RKO (cell line): ENCODE measurements at places on chromosomes 12 and 14.
A peak's percentile ranks its signal among the peaks of the same experiment; 100 is the strongest.

GRCh38 chr12:27330846-27331245 is 1.8 kb upstream of the BMAL2 start:
- DNase-seq = no peak

DNA sequence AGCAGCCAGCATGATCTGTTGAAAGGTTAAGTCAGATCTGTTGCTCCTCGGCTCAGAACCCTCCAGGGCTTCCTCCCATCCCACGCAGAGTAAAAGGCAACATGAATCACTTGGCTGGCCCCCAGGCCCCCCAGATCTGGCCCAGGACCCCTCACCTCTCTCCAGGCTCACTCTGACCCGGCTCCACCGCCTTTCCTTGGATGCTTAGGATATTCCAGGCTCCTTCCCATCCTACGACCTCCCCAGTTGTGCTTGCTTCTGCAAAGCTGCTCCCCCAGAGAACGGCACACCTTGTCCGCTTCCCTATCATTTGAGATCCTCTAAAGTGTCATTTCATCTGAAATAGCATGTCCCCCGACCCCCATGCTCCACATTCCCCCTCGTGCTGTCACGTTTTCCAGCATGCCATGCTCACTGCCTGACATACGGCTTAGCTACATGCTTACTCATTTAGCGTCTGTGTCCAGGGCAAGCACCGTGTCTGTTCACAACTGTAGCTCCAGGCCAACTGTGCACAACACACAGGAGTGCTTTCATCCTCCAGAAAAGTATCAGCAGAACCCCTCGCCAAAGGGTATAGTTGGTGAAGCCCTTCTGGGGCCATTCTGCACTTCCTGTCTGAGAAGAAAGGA is 33.6 kb upstream of the BDKRB2 start:
- DNase-seq = no peak

GRCh38 chr14:76827696-76828296 is 1.6 kb downstream of the LRRC74A start:
- no peak for DNase-seq

- DNase-seq = peak; percentile 50
Measured at GRCh38 chr14:21102521-21103410, 1.9 kb downstream of the TMEM253 start.

GRCh38 chr14:75821831-75822521 is 159.8 kb downstream of the TGFB3 start:
- no peak for DNase-seq

GRCh38 chr14:32474478-32475195 is 145.5 kb downstream of the AKAP6 start:
- no peak for DNase-seq

DNA sequence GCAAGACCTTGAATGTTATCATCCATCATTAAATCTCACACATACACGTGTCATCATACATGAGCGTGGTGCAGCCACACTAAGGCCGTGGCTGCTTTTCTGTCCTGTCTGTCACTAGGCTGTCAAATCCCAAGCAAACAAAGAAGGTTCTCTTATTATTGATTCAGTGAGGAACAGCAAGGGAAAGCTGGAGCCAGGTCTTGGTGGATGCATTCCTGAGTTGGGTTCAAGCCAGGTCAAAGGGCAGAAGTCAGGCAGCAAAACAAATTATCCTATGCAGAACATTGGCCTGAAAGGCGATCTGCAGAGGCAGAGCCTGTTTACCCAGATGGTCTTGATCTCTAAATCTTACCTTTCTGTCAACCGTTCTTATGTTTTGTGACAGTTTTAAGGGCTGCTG is 252.3 kb downstream of the NEDD1 start:
- no peak for DNase-seq

DNA sequence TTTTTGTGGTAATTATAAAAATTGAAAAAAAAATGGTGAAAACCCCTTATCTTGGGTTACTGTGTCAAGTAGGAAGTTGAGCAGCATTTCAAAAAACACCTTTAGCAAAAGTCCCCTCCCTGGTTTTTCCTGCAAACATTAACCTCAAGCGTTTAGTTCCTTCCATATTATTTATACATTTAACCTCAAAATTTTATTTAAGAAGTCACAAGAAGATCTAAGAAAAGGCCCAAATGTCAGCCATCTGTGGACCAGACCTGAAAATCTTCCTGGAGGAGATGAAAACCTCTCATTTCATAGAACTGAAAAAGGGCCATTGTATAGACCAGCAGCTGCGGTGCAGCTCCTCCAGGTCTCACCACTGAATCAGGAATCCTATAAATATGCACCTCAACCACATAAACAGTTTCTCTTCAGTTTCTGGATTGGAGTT is 40.4 kb upstream of the BTG1 start:
- DNase-seq = no peak

DNA sequence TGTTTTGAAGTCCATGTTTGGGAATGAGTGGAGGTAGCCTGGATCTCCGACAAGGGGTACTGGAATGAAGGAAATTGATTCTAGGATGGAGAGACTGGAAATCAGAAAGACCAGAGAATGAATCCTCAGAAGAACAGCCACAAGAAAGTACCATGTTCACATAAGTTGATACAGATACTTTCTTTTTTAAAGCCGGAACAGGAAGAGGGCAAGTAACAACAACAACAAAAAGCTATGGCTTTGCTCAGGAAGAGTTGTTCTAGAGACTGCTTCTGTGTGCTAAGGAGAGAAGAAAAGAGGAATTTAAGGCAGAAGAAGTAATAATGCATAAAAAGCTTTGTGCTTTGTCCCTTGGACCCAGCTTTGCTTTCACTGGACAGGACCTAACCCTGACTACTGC is 6.2 kb downstream of the TC2N start:
- DNase-seq = no peak
